ENCODE measurements at places on chromosomes 16 and 17.

DNA sequence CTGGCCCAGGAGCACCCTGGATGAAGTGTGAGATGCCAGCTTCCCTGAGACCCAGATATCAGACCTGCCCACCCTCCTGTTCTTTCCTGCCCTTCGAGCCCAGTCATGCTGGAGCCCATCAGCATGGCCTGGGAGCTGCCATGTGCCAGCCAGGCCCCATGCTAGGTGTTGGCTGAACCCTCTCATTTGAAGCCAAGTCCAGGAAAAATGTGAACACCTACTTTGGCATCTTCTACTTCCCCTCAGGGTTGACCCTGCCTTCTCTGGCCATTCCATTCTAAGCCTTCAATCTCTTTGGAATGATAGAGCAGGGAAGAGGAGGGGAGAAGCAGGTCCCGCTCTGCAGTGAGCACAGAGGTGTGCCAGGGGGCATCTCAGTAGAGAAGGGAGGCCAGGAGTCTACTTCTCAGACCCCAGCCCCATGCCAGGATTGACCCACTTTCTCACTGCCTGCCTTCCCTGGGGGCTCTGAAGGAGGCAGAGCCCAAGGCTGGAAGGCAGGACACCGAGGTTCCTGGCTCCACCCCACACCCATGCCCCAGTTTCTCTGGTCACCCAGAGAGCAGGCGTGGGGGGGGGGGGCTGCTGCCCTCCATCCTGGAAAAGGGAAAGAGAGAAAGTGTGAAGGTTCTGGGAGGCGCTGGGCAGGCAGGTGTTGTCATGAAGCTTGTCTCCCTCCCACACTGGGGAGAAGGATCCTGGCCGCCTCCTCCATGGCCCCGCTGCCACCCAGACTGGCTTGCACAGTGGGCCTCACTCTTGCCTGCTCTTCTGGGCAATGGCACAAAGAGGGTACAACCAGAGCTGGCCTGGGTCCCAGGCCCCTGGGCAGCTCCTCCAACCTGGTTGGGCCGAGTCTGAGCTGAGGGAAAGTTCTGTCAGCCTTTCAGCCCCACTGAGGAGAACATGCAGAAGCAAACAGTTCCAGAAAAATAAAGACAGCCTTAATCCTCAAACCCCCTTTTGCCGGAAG lies 9.3 kb downstream of the HDAC5 start:
- DNase-seq = no peak

DNA sequence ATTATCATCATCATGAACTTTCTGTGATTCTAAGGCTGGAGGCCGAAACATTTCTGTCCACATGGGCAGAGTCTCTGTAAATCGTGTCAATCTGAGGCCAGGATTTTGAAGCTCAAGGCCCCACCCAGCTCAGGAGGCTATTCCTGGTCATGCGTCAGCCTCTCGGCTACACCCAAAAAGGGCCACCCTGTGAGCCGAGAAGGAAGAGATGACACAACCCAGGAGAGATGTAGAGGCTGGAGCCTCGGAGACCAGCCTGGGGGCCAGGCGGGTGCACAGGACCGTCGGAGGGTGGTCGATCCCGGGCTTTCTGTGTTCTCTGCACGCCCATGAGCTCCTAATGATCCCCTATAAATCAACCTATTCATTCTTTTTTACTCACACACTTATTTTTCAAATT lies 1.1 kb upstream of the CACNG1 start:
- DNase-seq = no peak

DNA sequence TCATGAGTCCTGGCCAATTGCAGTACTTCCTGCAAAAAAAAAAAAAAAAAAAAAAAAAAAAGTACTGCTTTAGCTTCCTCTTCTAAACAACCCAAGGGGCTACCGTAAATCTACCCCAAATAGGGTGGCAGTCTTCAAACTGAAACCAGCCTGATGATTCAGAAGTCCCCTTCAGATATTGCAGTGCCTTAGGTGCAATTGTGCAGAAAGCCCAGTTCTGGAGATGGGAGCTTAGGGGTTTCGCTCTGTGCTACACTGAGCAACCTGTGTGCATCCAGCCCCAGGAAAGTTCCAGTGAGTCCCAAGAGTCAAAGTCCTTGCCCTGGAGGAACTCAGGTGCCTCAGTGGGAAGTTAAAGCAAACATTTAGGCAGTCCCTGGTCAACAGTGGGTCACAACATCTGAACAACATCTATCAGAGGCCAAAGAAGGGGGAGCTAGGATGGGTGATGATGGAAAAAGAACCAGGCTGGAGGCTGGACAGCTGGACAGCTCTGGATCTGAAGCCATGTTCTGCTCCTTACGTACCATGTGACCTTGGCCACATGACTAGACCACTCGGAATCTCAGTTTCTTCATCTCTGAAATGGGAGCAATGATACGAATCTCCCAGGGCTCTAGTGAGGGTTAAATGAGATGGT lies 6.7 kb upstream of the CIITA start:
- DNase-seq = no peak

- DNase-seq = no peak
These were observed 968.1 kb downstream of the CDH11 start for GRCh38 chr16:64153718-64154117.

GRCh38 chr17:77146882-77147281 lies 6.1 kb downstream of the SEC14L1 start:
- no peak for DNase-seq

DNA sequence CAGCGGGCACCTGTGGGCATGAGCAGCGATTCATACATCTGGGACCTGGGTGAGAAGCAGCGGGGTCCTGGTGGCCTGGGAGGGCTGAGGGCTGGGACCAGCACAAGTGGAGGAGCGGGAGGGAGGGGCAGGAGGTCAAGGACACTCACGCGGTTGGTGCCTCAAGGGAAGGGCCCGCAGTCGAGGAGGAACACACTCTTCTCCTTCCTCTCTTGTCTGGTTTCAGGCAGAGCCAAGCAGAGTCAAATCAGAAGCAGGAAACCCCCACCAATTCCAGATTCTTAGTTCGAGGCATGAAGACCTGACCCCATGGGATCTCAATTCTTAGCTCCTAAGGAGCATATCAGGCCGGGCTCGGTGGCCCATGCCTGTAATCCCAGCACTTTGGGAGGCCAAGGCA lies 15.7 kb downstream of the DNAI2 start:
- no peak for DNase-seq

DNA sequence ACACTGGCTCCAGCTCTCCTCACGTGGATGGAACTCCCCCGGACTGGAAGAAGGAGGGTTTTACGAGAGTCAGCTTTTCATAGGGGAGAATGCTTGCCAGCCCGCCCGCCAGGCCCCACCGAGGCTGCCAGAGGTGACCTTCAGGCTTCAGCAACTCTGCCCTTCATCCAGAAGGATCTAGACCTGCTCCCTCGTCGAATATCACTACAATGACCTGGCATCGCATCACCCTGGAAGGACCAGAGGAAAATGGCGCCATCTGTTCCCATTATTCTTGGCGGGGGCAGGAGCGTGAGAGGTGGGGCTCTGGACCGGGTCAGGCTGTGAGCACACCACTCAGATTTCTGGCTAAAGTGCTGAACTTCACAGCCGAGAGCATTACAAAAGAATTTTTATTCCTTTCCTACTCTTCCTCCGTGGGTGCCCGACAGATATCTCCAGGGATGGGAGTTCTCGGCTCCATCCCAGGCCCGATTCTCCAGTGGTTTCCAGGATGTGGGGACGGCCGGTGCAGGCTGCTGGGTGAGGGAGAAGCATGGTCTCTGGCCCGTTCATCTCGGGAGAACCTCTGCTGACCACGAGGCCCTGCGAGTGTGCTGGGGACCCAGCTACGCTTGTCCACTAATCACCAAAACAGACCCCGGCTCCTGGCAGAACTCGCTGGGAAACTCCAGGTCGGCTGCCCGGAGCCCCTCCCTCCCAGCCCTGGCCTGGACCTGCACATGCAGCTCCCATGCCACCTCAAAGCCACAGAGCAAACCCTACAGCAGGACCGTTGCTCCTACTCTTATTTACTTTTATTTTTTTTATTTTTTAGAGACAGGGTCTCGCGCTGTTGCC lies 36.8 kb upstream of the ZNF469 start:
- DNase-seq = no peak

- no peak for DNase-seq
These were observed 50.3 kb downstream of the NFAT5 start for GRCh38 chr16:69616082-69616481.

GRCh38 chr17:29012535-29012934 lies 6.7 kb upstream of the SEZ6 start:
- DNase-seq = no peak
